ENCODE measurements at places on chromosomes 7 and 10.

GRCh38 chr10:17841050-17841449 is 31.9 kb downstream of the MRC1 start:
- no peak for DNase-seq

GRCh38 chr10:113126229-113127201 is 176.5 kb downstream of the TCF7L2 start:
- no peak for DNase-seq

DNA sequence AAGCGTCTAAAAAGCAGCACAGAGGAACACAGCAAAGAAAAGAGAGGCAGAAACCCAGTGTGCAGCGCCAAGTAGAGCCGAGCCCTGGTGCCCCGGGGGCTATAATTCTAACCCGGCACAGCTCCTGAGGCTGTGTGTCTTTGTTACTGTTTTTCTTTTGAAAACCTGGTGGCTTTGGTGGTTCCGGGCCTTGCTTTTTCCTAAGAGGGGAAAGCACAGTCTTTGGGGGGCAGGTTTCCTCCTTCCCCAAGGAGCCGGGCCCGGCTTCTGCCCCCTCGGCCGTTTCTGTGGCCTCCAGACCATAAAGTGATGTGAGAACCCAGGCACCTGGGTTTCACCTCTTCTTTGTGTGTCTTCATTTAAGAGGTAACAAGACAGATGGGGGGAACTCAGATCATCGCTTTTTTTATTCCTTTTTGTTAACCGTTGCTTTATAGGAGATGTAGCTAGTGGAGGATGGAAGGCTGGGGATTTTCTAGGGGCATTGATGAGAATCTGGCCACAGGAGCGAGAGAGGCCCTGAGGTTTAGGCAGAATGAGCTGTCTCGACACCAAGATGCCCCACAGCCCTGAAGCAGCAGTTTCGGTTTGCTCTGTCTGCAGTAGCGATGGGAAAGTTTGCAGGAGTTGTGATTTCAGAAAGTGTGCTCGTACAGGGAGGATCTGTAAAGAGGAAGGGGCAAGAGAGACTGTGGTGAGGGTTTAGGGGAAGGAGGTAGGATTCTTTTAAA is 367.8 kb upstream of the GALNT17 start:
- DNase-seq: no peak

GRCh38 chr7:37118004-37118403 is 330.7 kb downstream of the ELMO1 start:
- DNase-seq: no peak

DNA sequence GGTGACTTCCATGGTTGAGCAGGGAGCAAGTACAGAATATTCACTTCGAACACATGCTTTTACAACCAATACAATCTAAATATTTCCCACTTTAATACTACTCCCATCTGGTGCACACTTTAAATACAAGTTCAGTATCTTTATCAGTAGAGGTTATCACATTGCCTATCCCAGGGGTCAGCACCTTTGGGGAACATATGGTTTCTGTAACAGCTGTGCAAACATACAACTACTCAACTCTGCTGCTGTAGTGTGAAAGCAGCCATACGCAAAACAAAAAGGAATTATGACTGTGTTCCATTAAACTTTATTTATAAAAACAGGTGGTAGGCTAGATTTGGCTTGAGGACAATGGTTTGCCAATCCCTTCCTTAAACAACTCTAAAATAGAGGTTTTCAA is 157.5 kb downstream of the XPNPEP1 start:
- no peak for DNase-seq

GRCh38 chr7:64183126-64183742 is 23.8 kb upstream of the ZNF735 start:
- no peak for DNase-seq

- no peak for DNase-seq
Observed at GRCh38 chr7:26334166-26334859, 42.7 kb downstream of the SNX10 start.

- DNase-seq: no peak
Observed at GRCh38 chr10:127215866-127216265, 19.5 kb upstream of the INSYN2A start.

DNA sequence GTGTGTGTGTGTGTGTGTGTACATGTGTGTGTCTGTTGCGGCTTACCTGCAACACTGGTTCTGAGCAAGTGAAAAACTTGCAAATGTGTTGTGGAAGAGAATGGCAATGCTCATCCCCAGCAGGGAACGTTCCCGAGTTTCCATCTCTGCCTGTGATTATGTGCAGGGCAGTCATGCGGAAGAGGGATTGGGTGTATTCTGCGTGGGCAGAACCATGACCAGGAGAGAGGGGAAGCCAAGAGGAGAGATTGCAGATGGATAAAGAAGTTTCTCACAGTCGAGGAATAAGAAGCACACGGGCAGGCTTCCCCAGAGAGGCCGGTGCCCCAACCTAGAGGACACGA is 99.9 kb downstream of the CTBP2 start:
- DNase-seq: no peak

GRCh38 chr10:114694752-114695151 is 36.7 kb upstream of the ABLIM1 start:
- DNase-seq: no peak

- DNase-seq: no peak
Observed at GRCh38 chr10:114100848-114101741, 57.4 kb downstream of the ADRB1 start.

GRCh38 chr7:105985229-105985628 is 22.2 kb downstream of the CDHR3 start:
- DNase-seq: no peak

Measured in stimulated activated CD8-positive, alpha-beta memory T cell treated with anti-CD3 and anti-CD28 coated beads, Interleukin-4, amount 100 ng/mL, for 1 hour (primary cell).